CD8-positive, alpha-beta memory T cell (primary cell): ENCODE measurements at places on chromosomes 11 and 22. TPM values are rescaled to one million over a fixed set of nuclear protein-coding genes. Genes with fewer than 3 reads are reported as not detected.

GRCh38 chr11:63612181-63612580, 2.1 kb downstream of the PLAAT3 start:
- no peak for DNase-seq

DNA sequence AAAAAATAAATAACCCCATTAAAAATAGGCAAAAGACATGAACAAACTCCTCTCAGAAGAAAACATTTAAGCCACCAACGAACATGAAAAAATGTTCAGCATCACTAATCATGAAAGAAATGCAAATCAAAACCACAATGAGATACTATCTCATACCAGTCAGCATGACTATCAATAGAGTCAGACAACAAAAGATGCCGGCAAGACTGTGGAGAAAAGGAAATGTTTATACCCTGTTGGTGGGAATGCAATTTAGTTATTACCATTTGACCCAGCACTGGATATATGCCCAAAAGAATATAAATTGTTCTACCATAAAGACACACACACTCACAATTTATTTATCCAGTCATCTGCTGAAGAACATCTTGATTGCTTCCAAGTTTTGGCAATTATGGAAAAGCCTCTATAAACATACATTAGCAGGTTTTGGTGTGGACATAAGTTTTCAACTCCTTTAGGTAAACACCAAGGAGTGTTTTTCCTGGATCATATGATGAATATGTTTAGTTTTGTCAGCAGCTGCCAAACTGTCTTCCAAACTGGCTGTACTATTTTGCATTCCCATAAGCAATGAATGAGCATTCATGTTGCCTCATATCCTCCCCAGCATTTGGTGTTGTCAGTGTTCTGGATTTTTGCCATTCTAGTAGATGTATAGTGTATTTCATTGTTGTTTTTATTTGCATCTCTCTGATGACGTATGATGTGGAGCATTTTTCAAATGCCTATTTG, 28.0 kb downstream of the OR8D1 start:
- no peak for DNase-seq

DNA sequence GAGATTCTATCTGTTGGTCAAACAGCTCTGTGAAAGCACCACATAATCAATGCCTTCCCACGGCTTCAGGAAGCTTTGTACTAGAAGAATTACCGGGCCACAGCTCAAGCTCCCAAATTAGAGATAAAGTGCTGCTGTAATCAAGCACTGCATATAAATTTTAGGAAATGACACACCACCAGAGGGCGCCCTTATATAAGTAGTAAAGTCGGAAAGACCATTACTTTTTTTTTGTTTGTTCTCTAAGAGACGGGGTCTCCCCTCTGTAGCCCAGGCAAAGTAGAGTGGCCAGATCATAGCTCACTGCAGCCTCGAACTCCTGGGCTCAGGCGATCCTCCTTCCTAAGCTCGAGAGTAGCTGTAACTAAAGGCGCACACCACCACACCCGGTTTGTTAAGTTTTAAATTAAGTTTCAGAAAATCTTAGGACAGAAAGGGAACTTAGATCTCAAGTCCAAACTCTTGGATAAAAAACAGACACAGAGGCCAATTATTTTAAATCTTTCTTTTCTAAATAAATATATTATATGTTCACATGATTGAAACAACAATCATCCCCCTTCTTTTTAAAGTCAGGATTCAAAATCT, 32.6 kb downstream of the PRCP start:
- peak; percentile 71 for DNase-seq

GRCh38 chr11:12724301-12725054, 50.3 kb downstream of the TEAD1 start:
- no peak for DNase-seq

- no peak for DNase-seq
These were observed 2.2 kb downstream of the TUT1 start for GRCh38 chr11:62588966-62589637.

Gene MS4A15
- total RNA-seq, result not detected
